ENCODE measurements at places on chromosomes 5 and 9.

DNA sequence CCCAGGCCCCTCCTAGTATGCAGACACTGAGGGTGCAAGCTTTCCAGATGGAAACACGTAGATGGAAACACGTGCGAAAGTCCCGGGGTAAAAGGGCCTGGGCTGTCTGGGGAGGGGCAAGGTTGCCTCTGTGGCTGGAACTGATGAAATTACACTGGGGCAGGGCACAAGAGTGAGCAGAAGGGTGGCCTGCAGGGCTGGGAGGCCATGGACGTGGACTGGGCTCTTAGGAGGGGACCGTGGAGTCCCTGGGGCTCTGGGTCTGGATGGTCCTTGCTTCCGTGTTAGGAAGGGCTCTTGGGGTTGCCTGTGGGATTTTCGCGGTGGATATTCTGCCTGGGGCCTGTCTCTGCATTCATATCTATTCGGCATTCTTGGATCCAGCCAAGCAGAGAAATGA, 63.3 kb downstream of the IRX1 start:
- no peak for DNase-seq

GRCh38 chr5:134118212-134118835, 3.8 kb downstream of the TCF7 start:
- no peak for DNase-seq

DNA sequence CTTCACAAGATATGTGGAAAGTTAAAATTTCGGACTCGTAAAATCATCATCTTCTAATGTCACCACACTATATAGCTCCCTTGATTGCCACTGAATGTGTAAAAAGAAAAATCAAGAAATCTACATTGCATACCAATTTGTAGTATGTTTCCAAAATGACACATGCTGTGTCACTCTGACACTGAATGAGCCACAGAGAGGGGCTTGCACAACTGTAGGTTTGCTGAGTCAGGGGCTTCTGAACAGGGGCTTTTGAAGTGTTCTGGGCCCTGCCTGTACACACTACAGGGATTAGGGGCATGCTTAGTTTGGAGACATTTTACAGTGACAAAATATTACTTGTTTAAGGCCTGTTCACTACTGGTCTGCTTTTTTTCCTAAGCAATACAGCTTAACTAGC, 234.4 kb upstream of the GRAMD2B start:
- no peak for DNase-seq

DNA sequence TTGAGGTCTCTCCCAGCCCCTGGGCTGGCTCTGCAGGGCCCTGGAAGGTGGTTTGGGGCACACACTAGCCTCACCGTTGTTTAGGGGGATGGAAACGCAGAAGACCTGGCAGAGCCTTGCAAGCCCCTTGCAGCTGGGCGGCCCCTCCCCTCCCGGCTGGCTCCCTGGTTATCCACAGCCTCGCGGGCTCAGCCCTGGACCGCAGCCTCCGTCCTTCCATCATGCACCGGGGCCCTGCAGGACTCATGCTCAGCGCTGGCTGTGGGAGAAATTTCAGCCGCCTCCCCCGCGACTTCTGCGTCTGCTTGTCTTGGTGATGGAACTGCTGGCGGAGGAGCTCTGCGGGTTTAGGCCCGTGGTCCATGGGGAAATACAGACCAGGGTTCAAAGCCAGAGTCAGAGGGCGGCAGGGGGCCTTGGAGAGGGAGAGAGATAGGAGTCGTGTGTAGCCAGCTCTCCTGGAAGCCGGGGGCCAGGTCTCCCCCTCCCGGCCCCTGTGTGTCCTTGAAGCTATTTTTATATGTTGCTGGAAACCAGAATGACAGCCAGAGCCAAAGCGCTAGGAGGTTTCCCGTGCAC, 75.8 kb upstream of the IER5L start:
- peak; percentile 80 for DNase-seq
